Stimulated activated CD4-positive, alpha-beta T cell treated with anti-CD3 and anti-CD28 coated beads, Interleukin-15, amount 100 ng/mL, for 1 hour (primary cell): ENCODE measurements at places on chromosomes 6 and 20.

- no peak for DNase-seq
Observed at GRCh38 chr6:46876126-46876525, 45.6 kb downstream of the ADGRF5 start.

- no peak for DNase-seq
Observed at GRCh38 chr20:35200267-35200666, 26.2 kb upstream of the MMP24 start.

DNA sequence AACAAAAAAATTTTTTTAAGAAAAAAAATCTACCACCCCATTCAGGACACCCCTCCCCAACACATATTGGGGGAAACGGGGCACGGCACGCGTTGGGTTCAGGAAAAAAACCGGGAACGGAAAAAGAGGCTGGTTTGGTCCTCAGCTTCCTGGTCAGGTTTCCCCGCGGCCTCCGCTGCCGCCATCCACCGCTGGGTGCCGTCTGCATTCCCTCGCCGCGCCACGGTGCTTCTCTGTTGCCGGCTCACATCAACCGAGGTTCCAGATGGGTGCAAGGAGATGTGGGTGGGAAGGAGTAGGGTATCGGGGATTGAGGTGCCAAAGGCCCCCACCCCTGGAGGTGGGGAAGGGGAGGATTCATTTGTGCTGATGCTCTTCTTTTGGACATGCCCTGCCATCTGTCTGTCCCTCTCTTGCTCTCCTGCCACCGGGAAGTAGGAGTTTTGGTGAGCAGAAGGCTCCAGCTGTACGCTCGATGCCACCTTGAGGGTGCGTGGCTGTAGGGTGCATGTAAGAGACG is 5.8 kb downstream of the MCCD1 start:
- DNase-seq: no peak

GRCh38 chr6:45921691-45922281 is 93.9 kb downstream of the CLIC5 start:
- no peak for DNase-seq

DNA sequence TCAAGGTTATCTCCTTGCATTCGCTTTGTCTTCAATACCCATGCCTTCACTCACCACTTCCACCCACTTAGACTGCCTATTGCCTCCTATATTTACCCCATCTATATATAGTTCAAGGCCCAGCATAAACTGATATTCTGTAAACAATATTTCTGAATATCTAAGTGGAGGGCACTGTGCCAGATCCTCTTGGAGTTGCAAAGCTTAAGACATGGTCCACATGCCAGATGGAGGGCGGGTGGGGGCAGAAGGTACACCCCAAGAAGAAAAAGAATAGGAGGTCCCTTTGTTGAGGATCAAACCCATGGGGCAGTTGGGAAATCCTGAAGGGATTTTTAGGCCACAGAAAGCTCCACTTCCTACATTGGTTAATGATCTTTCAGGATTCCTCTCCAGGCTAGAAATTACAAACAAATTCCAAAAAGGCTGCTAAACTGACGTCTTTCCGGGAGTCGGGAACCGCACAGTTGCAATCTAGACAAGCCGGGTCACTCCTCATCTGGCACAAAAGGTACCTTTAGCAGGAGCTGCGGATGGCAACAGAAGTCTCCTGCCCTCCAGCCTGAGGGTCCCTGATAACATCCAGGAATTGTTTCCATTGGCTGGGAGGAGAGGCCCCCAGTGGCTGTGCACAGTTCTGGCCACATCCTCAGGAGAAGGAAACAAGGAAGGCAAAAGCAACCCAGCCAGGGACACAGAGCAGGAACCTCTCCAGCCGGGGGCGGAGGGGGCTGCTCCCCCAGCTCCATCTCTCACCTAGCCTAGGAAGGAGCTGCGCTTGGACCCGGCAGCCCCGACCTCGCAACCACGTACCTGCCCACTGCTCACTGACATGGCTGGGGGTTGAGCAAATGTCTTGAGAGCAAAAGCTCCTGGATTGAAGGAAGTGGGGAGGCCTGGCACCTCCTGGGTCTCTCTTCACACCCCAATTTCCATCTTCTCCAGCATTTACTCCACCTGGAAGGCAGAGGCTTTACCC is 5.9 kb upstream of the LPIN3 start:
- no peak for DNase-seq

GRCh38 chr6:108260126-108260808 is 573 bp downstream of the SNX3 start:
- DNase-seq: no peak

DNA sequence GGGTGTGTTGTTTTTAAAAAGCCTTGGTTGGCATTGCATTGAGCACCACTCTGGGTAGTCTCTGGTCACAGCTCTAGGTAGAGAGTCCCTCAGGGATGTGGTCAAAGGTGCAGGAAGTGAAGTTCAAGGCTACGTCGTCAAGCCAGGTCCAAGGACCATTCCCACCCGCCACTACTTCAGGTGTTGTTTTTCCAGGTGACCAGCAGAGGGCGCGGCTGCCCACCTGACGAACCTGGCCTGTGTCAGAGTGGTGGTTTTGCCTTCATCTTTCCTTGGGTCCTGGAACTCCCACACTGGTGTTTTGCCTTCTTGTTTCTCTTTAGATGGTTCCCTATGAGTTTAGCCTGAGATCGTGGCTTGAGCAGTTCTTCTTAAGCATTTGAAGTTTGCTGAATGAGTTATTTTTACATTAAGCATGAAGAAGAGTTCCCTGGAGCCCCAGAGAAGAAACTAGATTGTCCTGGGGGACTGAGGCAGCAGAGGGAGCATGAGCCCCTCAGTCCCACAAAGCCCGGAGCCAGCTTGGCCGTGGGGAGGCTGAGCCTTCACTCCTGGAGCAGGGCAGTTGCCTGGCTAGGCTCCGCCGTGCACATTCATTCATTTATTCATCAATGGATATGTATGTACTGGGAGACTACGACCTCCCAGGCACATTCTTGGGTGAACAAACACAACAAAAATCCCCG is 5.6 kb upstream of the PHACTR3 start:
- no peak for DNase-seq

GRCh38 chr6:157265186-157265585 is 58.1 kb downstream of the TMEM242 start:
- DNase-seq: no peak

- no peak for DNase-seq
Observed at GRCh38 chr20:31815408-31816188, 3.6 kb upstream of the MYLK2 start.

DNA sequence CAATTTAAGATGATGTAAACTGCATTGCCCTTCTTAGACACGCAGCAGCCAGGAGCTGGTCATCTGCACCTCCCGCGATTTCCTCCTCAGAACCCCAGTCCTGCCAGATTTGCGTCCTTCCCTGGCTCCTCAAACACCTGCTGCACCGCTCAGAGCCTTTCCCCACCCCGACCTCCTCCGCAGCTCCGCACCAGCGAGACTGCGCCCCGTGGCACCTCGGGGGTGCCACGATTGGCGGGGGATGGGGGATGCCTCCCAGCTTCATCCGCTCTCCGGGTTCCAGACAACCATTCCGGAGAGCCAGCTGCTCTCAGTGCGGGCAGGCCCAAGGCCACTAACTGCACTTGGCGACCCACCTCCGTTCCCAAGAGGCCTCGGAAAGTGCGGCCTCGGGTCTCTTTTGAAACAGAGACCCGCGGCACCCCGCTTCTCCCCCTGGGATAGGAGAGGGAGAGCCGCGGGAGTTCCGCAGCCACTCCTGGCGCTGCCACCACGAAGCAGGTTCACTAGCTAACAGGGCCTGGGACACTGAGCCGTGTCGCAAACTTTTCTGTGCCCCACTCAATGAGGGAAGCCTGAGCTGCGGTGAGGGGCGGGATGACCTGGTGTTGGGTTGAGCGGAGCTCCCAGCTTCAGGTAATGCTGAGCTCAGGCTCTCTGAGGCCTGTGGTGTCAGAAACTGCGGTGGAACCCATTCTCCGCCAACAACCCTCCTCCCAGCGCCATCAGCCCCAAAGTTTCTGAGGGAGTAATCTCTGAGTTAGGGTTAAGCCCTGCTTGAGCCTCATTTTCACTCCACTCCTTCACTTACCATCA is 7.3 kb upstream of the TFAP2A start:
- DNase-seq: no peak

- DNase-seq: no peak
Observed at GRCh38 chr6:110233770-110234374, 53.6 kb downstream of the CDC40 start.

DNA sequence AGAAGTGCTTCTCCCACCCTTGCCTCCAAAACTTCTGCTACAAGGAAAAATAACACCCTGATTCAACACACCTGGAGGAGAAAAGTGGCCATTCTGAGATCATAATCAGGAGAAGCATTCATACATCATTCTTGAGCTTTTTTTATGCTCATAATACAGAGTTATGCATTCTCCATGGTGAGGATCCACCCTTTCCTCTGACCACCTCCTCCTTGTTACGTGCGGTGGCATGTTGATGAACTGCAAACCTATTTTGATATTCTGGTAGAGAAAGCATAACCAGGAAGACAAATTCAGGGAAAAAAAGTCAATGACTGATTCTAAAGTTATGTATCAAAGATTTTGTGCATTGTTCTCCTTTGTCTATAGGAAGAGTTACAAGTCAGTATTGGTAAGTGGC is 169.8 kb downstream of the KLHL32 start:
- no peak for DNase-seq

- no peak for DNase-seq
Observed at GRCh38 chr20:11447371-11448100, 470.2 kb upstream of the BTBD3 start.

DNA sequence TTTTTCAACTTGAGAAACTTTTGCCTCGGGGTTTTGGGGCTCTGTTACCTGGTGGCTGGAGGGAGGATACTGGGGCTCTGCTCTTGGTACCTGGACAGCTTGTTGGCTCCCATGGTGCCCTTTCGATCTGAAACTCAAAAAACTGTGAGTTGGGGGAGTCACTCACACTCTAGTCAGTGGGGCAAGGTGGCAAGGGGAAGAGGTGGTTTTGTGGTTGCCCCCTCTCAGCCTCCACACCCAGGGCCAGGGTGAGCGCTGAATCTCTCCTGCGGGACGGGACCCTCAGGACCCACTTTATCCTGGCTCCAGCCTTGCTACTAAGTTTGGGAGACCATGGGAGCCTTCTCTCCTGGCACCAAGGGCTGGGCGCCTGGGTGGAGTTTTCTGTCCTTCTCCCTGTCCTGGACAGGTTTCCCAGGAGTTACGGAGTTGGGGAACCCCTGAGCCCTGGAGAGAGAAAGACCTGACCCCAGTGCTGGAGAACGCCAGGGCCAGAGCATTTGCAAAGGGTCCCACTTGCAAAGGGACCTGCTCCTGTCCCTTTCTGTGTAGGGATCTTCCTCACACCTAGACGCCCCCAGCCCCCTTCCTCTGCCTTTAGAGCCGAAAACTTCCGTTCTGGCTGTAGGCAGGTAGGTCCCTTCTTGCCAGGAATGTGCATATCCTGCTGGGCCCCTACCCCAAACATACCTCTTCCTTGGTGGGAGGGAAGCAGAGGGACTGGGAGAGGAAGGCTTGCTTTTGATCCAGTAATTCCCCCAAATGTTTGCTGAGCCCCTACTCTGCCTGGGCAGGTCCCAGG is 2.9 kb downstream of the FOXP4 start:
- DNase-seq: no peak

- DNase-seq: no peak
Observed at GRCh38 chr6:150410906-150411305, 42.1 kb downstream of the IYD start.

DNA sequence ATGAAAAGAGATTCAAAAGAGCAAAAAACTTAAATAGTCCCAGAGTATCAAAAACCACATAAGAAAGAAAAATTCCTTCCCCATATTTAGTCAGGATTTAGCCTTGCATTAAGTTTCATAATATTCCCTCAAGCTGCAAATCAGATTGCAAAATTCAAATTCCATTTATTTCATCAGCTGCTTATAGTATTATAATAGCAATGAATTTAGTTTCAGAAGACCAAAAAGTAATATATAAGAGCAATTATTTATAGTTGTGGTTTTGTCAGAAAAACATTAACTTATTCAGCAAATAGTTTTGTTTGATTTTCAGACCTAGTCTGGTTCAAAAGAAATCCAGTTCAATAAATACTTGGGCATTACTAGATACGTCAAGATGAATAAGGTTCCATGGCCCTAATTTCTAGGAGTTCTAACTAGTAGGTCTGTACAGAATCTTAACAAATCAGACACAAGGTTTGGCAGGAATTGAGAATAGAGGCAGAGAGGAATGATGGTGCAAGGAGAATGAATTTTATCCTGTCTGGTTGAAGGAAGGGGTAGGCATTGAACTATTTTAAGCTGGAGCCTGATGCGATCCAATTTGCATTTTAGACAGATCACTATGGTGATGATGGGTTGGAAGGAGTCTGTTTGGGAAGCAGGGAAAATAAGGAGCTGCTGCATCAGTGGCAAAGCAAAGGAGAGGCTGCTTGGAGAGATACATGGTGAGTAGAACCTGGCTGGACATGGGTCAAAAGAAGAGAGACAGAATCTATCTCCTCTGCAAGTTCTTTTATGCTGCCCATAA is 163.9 kb upstream of the STXBP5 start:
- no peak for DNase-seq

- DNase-seq: no peak
Observed at GRCh38 chr20:32063695-32064094, 11.7 kb downstream of the HCK start.

DNA sequence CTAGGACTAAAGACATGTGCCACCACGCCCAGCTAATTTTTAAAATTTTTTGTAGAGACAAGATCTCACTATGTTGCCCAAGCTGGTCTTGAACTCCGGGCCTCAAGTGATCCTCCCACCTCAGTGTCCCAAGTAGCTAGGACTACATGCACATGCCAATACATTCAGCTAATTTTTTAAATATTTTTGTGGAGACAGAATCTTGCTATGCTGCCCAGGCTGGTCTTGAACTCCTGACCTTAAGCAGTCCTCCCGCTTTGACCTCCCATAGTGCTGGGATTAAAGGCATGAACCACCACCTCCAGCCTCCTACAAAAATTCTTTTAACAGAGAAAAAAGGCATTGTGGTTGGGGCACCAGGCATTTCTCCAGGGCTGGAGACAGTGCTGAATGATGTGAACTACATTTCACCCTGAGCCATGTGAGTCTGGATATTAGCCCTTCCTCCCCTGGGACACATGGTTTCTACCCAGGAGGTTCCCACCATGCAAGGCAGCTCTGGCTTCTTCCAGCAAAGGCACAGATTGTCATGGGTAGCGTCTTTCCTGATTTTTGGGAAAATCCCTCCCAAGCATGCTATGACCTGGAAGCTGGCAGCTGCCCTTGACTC is 36.3 kb upstream of the CMTR1 start:
- no peak for DNase-seq

DNA sequence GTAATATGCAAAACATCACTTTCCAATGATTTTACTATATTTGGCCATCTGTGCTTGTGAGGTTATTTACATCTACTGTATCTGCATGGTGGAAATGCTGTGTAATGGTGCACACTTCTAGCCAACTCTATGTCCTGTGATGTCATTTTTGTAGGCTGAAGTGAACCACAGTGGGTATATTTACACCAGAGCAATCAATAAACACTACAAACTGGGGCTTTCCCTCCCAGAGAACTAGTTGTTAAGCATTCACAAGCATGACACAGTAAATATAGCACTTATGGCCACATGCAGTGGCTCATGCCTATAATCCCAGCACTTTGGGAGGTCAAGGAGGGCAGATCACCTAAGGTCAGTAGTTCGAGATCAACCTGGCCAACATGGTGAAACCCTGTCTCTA is 4.9 kb downstream of the SLC22A2 start:
- no peak for DNase-seq
